ENCODE measurements at places on chromosomes 13 and 19.

DNA sequence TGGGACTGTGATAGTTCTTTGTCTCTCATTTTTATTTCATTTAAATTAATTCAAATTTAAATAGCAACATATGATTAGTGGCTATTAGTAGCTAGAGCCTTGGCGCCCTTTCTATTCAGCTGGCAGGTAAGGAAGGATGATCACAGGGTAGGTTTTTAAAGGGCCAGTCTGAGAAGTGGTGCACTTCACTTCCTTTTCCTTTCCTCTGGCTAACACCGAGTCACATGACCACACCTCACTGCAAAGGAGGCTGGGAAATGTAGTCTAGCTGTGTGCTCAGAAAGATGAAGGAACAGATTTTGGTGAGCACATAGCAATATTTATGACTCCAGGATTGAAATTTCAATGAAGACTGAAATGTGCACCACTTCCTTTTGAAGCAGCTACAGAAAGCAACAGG is 128.7 kb downstream of the TSHZ3 start:
- no peak for DNase-seq

GRCh38 chr19:17086120-17086519 is 10.5 kb downstream of the MYO9B start:
- DNase-seq = no peak

GRCh38 chr19:34041925-34042521 is 130.3 kb upstream of the LSM14A start:
- no peak for DNase-seq

- DNase-seq = no peak
These were observed 14.7 kb downstream of the CILP2 start for GRCh38 chr19:19552798-19553197.

GRCh38 chr19:6214881-6215541 is 64.8 kb downstream of the MLLT1 start:
- DNase-seq = no peak

DNA sequence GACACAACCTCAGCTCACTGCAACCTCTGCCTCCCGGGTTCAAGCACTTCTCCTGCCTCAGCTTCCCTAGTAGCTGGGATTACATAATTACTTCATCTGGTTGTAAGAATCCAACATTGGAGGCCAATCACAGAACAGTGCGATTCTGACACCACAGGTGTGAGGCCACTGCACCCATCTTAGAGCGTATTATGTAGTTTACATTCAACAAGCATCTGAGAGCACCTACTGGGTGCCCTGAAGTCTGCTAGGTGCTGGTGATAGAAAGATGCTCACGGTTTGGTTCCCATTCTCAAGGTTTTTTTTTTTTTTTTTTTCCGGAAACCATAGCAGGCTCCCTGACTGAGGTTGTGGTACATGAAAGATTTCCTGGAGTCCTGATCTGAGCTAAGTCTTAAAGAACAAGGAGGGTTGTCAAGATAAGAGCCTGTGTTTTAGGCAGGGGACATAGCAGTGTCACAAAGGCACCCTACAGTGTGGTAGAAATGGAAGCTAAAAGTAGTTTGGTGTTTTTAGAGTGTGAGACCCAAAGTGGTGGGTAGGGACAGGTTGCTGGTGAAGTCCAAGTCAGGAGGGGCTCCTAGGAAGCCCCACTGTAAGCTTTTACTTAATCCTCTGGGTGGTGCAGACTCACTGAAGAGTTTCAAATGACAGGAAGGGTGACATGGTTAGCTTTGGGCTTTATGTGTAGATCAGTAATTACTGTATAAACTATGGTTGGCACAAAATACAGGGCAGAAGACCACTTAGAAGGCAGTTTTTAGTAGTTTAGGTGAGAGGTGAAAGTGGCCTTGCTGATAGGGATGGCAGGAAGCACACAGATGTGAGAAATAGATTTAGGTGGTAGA is 15.2 kb downstream of the SAE1 start:
- no peak for DNase-seq

GRCh38 chr13:77398825-77399620 is 72.1 kb upstream of the MYCBP2 start:
- DNase-seq = no peak

DNA sequence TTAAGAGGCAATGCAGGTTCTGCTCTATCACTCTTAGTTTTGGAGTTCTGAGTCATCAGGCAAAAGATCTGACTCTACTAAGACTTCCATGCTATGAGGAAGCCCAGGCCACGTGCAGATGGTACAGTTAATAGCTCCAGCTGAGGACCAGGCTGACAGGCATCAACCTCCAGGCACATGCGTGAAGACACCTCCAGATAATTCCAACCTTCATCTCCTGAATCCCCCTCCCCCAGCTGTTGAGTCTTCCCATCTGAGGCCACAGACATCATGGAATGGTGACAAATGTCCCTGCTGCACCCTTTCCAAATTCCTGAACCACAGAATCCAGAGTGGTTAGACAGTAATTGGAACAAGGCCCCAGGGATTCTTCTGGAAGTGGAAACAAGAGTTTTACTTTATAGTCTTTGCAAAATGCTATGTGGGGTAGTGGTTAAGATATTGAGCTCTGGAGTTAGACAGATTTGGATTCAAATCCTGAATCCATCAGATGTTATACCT is 183.8 kb downstream of the KLF5 start:
- no peak for DNase-seq

GRCh38 chr13:100461309-100462030 is 127.1 kb downstream of the GGACT start:
- no peak for DNase-seq

- DNase-seq = no peak
These were observed 48.2 kb upstream of the SLITRK5 start for GRCh38 chr13:87622971-87623370.

GRCh38 chr13:45537516-45537915 is 72.8 kb downstream of the COG3 start:
- DNase-seq = no peak

- DNase-seq = no peak
These were observed 9.3 kb downstream of the CD177 start for GRCh38 chr19:43362745-43363144.

DNA sequence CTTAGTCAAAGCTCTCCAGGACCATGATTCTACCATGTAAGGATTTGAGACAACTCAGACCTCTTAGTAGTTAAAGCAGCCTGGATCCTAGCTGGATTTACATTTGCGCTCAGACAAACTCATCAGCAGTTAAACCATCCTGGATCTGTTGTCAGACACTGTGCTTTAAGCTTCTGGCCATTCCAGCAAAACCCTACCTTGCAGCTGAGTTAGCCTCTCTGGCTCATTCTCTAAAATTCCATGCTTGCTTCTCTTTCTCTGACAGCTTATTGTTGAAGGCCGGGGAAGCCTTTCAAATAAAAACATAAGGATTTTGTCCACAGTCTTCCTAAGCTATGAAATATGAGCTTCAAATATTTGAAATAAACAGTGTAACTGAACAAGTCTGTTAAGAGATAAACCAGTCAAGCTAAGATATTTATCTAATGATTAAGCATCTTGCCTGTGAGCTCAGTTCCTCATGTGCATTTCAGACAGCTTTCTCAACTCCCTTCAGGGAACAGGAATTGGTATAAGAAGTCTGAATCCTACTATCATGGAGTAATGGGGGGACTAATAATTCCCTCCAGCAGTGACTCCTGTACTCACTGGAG is 89.3 kb downstream of the SLAIN1 start:
- DNase-seq = no peak

- DNase-seq = no peak
These were observed 287.9 kb upstream of the NBEA start for GRCh38 chr13:34654203-34654602.

- DNase-seq = no peak
These were observed 773.2 kb upstream of the SLC10A2 start for GRCh38 chr13:103839460-103839859.

GRCh38 chr19:51439021-51439465 is 19.2 kb downstream of the SIGLEC8 start:
- DNase-seq = no peak

- DNase-seq = no peak
These were observed 667.1 kb downstream of the PCDH9 start for GRCh38 chr13:66563076-66563475.

GRCh38 chr13:100674572-100674871 is at the start of gene TMTC4:
TSS of gene TMTC4 (minus strand) at chr13:100674795. CDS start at chr13:100670362, 4,433 bp downstream.
- DNase-seq = no peak

DNA sequence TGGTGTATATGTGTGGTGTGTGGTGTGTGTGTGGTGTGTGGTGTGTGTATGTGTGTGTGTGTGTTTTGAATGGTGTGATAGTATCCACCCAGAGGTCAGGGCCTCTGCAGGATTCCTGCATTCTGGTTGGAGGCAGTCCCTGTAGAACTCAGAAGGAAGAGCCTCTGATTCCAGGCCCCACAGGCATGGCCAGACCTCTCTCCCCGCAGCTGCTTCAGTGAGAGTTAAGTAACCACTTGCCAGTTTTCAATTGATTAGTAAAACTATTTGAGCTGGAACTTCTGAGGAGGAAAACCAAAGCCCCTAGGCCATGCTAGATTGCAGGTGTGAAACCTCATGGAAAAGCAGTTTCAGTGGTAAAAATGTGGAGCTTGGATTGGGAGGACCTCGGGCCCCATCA is 2.1 kb downstream of the ATP12A start:
- no peak for DNase-seq

DNA sequence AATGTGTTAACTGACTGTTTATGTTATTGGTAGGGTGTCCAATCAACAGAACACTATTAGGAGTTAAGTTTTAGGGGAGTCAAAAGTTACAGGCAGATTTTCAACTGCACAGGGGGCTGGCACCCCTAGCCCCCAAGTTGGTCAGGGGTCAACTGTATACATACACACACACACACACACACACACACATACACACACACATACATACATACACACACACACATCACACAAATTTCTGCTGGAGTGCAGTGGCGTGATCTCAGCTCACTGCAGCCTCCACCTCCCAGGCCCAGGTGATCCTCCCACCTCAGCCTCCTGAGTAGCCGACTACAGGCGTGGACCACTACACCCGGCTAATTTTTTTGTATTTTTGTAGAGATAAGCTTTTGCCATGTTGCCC is 10.2 kb downstream of the LRRC4B start:
- DNase-seq = no peak

GRCh38 chr13:52887165-52887564 is 38.7 kb upstream of the PCDH8 start:
- no peak for DNase-seq

- DNase-seq = no peak
These were observed 167.1 kb downstream of the PCDH9 start for GRCh38 chr13:67063036-67063435.

GRCh38 chr19:33187183-33187540 is 7.0 kb upstream of the LRP3 start:
- no peak for DNase-seq

GRCh38 chr13:113941571-113942191 is 32.2 kb downstream of the C13orf46 start:
- DNase-seq = no peak

- DNase-seq = no peak
These were observed 15.1 kb downstream of the SMG9 start for GRCh38 chr19:43739439-43740235.

DNA sequence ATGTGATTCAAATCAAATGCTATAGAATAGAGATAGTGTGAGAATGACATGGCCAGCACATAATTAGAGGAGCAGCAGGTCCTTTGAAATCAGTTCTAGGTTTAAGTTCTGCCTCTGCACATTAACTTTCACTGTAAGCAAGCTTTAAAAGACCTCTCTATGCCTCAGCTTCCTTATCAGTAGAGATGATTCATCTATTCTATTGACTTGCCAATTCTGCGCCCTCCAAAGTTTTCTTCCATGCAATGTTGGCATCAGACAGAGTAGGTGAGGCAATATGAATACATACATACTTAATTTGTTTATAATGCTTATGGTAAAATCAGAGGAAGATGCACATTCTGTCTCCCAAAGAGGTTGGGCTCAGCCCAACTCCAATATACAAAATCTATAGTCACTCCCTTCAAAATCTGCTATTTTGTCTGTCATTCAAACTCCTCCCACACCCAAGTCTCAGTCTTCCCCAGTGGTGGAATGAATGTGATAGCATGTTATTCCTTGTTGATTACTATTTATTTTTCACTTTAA is 525.5 kb downstream of the RFC3 start:
- DNase-seq = no peak

DNA sequence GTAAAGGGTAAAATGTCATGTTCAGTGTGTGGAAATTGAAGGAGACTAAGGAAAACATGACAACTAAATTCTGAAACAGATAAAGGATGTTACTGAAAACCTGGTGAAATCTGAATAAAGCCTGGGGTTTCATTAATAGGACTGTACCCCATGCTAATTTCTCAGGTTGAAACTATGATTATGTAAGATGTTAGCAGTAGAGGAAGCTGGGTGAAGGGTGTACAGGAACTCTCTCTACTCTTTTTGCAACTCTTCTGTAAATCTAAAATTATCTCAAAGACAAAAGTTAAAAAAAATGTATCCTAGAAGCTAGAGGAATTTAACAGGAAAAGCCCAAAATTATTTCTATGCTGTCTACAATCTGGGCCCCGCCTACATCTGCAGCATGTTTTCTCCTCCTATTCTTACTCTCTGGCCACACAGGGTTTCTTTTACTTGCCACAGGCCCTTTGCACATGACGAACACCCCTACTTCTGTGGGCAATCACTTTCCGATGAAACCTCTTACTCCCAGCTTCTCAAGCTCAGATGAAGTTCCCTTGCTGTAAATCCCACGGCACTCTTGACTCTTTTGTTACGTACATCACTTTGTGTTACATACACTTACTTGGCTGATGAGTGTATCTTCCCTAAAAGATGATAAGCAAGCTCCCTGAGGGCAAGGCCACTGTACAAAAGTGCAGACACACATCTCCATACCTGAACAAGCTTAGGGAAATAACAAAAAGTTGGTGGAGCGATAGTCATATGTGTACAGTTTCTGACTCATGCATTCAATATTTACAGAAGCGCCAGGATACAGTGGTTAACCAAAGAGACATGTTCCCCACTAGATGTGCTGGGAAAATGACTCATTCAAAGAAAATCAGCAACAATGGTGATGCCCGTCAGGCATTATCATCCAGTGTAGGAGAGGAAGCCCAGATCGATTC is 32.6 kb downstream of the RUBCNL start:
- DNase-seq = peak; percentile 92

- DNase-seq = no peak
These were observed 12.4 kb upstream of the TPP2 start for GRCh38 chr13:102584434-102584833.

- peak; percentile 85 for DNase-seq
These were observed at the start of gene CCDC8 for GRCh38 chr19:46413262-46414031. TSS of gene CCDC8 (minus strand) at chr19:46413564. CDS start at chr19:46412810, 754 bp downstream.

- no peak for DNase-seq
These were observed 19.4 kb downstream of the TSHZ3 start for GRCh38 chr19:31329819-31330218.

DNA sequence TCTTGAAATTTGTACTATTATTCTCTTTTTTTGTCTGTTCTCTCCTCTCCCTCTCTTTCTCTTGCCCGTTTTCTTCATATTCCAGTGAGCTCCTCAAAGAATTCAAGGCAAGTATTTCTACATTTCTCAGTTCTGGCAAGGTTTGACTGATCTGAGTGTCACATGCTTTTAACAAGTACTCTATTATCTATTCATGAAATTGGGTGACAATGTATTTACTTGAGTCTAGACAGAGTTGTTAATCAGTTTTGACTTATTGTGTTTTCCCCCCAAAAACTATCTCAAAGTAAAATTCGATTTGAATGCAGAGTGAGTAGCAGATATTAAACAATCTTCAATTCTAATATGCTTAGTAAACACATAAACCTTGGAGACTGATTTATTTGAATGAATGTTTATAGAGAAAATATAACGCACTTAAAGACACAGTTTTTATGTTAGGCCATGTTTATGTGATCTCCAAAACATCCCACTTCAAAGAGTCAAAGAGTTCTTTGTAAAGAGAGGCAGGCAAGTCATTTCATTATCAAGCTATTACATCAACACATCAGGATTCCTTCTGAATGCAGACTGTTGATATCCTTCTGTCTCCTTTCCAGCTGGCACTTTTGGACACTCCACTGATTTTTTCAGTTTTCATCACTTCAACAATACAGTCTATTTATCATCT is 166.6 kb downstream of the SLITRK6 start:
- DNase-seq = no peak
